ENCODE measurements at places on chromosomes 1 and 21. TPM values are rescaled to one million over a fixed set of nuclear protein-coding genes. Genes with fewer than 3 reads are reported as not detected.

DNA sequence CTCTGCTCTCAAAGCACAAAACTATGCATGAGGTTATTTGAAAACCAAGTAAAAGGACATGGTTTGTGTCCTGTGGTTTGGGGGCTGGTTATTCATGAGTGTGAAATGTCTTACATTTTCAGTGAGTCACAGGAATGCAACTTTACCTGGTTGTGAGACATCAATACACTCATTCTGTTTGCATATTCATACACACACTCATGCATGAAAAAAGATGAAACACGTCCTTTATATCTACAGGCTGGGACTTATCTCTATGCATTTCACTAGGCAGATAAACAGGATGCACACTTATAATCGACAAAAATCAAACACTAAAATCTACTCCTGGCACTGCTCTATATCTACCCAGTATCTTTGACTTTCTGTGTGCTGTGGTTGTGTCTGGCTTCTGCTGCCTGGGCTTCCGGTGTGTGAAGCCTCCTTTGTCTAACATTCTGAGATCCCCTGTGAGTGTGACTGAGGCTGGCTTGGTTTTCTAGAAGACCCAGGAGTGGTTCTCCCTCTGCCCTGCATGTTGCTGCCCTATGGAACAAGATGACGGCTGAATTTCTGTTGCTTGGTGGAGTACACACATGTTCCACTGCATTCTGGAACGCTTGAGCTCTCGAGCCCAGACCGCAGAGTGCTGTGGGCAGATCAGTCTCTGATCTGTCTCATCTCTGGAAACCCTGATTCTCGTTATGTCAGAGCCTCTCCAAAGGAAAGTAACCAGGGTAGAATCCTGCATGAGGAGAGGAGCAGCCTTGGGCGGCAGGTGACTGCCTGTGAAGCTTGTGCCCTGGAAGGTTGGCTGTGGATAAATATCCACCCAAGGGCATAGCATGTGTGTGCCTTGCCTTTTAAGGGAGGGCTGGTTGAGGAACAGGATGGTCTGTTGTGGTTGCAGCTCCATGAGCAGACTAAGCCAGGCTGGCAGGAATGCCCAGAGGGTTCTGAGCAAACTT lies 19.7 kb upstream of the FASLG start:
- no peak for DNase-seq

- DNase-seq, result no peak
Measured at GRCh38 chr1:24294228-24294672, 24.9 kb upstream of the GRHL3 start.

Gene ZBTB37
- 7.6 TPM for total RNA-seq

DNA sequence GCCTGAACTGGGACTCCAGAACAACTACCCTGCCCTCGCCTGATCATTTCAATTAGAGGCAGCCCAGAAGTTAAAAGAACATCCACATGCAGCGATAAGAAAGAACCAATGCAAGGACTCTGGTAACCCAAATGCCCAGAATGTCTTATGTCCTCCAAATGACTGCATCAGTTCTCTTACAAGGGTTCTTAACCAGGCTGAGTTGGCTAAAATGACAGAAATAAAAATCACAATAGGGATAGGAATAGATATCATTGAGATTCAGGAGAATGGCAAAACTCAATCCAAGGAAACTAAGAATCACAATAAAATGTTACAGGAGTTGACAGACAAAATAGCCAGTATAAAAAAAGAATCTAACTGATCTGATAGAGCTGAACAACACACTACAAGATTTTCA lies 80.1 kb upstream of the PTGFR start:
- DNase-seq, result no peak

Measured in left ventricle myocardium inferior (tissue), 1 donor.